GOT3 (cell line): ENCODE measurements at places on chromosomes 1 and 21.

DNA sequence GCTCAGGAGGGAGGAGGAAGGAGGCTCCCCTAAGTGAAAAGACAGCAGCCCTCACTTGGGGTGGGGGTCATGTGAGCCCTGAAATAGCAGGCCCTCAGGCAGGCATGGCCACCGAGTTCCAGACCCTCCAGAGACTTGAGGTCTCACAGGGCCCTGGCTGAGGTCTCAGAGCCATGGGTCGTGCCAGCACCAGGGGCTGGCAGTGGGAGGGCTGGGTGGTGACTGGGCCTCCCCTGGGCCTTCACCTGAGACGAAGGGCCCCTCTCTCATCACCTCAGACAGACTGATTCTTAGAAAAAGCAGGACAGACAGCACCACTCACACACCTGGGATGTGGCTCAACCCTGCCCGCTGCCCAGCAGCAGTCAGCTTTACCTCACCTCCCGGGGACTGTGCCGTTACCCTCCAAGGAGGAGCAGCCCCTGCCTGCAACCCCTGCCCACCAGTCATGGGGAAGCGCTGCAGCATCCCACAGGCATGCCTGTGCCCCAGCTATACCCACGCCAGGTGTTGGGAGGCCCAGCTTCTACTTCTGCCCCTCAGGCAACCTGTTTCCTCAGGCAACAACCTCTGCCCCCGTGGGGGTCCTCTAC, 42.6 kb upstream of the LRP8 start:
- no peak for DNase-seq

DNA sequence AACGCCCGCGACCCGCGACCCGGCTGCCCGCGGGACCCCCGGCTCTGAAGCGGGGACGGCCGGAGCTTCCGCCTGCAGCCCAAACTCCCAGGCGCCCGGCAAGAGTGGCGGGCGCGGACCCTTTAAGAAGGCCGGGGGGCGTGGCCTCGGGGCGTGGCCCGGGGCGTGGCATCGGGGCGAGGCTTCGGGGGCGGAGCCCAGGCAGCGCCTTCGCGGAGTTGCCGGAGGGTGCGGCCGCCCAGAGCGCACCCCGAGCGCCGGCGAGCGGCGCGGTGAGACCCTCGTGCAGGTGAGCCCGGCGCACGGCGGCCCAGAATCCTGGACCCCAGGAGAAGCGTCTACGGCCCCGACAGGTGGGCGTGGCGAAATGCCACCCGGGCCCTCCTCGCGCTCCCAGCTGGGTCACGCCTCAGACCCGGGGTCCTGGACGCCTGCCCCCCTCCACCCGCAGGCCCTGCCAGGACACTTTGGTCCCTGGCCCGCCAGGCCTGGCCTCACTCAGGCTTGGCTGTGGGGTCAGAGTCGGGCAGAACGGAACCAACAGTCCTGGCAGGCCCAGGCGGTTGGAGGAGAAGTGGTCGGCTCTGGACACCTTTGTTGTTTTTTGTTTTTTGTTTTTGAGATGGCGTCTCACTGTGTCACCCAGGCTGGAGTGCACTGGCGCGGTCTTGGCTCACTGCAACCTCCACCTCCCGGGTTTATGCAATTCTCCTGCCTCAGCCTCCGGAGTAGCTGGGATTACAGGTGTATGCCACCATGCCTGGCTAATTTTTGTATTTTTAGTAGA, 14.4 kb downstream of the RNF223 start:
- no peak for DNase-seq

- no peak for DNase-seq
Observed at GRCh38 chr1:12143631-12144155, 23.1 kb upstream of the TNFRSF1B start.

DNA sequence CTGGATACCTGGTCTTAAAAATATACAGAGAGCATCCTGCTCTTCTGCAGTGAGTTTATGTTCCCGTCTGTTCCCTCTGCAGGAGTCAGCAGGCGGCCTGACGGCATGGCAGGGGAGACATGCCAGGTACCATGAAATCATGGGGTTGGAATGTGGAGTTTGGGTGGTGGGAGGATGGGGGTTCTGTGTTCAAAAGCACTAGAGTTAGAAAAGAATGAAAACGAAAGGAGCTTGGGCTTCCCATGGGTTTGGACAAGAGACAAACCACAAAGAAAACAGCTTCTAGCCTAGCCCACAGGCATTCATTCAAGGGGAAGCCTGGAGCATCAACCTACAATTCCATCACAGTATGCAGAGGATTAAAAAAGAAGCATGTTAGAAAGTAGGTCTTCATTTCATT, 59.9 kb downstream of the WARS2 start:
- DNase-seq = no peak

DNA sequence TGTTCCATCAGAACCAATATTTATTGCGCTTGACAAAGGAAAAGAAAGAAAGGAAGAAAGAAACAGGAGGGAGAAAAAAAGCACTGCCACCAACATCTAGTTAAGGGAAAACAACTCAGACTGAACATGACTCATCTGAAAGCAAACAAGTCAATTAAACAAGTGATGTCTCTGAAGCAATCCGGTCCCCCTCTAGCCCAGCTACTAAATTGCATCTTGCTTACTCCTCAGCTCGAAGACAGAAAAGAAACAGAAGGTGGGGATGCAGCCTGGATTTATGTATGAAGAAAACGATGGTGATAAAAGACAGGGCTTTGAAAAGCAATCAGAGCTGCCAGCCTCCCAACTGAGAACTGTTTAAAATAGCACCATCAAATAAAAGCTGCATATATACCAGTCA, 188.2 kb downstream of the OMA1 start:
- DNase-seq = no peak
